D721Med (cell line): ENCODE measurements at places on chromosomes 7 and 10.
A peak's percentile ranks its signal among the peaks of the same experiment; 100 is the strongest.

- DNase-seq, result no peak
These were observed 2.2 kb upstream of the ATP6V0E2 start for GRCh38 chr7:149871576-149871975.

- DNase-seq, result no peak
These were observed 110.5 kb downstream of the DYNC2I1 start for GRCh38 chr7:158966780-158967390.

DNA sequence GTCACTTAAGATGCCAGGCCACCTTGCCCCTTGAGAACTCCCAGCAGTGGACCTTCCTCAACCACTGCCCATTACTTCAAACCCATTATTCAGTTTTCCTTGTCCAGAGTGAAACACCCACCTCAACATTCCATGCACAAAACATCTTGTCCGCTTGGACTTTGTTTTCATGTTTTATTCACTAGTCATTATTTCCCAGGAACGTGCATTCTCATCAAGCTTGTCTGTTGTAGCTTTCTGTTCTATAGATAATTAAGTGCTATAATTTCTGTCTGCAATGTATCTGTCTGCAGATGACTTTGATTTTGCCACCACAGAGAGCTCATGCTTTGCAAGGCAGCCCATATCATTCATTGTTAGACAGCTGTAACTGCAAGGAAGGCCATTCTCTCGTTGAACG, 117.4 kb downstream of the RAB18 start:
- DNase-seq, result no peak

DNA sequence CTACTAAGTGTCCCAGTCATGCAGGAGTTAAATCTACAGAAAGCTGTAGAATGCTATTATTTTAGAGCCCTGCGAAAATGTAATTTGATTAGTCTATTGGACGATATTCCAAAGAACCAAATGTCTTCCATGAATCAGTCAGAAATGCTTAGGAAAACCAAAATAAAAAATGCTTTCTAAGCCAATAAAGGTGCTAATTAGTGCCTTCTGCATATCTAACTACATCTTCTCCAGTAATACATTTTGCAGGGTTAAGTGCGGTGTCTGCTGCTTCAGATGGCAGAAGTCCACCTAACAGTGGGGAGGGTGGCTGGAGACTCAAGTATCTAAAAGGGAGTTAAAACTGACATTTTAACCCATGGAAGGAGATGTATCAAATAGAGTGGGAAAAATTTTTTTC, 50.1 kb downstream of the ITPRID1 start:
- DNase-seq, result no peak

- no peak for DNase-seq
These were observed 44.4 kb downstream of the ALOX5 start for GRCh38 chr10:45418417-45418848.

- DNase-seq, result no peak
These were observed 60.8 kb downstream of the RHOBTB1 start for GRCh38 chr10:60883187-60883586.

GRCh38 chr10:111107023-111107422, 30.2 kb downstream of the ADRA2A start:
- no peak for DNase-seq

DNA sequence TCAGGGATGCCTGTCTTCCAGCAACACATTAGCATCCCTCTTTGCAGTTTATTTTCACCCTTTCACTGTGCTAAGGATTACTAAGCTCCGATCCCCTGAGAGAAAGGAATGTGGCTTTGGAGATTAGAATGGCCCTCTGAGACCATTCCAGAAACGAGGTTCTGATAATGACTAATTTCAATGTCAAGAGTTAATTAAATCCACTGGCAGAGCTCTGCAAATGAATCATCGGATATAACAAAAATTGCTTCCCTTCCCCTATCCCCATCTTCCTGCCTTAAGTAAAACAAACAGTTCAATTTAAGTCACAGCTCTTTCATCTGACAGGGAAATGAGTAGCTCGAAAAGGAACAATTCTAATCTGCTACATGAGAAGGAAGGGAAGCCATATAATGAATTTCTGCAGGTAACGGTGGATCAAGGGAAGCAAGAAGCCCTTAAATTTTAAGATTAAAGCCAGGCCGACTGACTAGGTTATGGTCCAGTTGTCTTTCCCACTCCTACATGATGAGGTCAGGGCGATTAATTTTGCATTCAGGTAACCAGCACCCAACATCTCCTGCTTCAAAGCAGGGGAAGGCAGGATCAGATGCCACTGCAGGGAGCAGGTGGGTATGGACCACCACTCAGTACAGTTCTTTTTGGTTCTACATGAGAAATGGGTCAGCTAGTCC, 50.5 kb downstream of the MALSU1 start:
- peak; percentile 65 for DNase-seq

- DNase-seq, result no peak
These were observed 8.9 kb downstream of the FBXL13 start for GRCh38 chr7:103065667-103066066.

GRCh38 chr7:72317341-72317740, 94.8 kb downstream of the CALN1 start:
- DNase-seq, result no peak

GRCh38 chr10:130745251-130745650, 566.3 kb downstream of the TCERG1L start:
- no peak for DNase-seq

- DNase-seq, result no peak
These were observed 290.7 kb downstream of the CACNA2D1 start for GRCh38 chr7:82152858-82153257.

DNA sequence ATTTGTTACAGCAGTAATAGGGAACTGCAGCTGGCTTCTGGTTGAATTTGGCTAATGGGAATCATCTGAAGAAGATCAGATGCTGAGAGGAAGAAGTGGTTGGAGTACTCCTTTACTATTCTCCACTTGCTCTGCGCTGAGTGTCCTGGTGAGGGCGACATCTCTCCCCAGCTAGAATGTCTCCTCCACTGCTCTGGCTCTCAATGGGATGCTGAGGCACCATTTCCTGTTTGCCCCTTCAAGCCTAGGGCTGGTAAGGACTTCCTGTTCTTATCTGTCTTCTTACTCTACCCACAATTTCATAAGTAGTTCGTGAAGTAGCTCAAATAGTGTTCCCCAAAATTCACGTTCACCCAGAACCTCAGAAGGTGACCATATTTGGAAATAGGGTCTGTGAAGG, 43.2 kb upstream of the TES start:
- no peak for DNase-seq

DNA sequence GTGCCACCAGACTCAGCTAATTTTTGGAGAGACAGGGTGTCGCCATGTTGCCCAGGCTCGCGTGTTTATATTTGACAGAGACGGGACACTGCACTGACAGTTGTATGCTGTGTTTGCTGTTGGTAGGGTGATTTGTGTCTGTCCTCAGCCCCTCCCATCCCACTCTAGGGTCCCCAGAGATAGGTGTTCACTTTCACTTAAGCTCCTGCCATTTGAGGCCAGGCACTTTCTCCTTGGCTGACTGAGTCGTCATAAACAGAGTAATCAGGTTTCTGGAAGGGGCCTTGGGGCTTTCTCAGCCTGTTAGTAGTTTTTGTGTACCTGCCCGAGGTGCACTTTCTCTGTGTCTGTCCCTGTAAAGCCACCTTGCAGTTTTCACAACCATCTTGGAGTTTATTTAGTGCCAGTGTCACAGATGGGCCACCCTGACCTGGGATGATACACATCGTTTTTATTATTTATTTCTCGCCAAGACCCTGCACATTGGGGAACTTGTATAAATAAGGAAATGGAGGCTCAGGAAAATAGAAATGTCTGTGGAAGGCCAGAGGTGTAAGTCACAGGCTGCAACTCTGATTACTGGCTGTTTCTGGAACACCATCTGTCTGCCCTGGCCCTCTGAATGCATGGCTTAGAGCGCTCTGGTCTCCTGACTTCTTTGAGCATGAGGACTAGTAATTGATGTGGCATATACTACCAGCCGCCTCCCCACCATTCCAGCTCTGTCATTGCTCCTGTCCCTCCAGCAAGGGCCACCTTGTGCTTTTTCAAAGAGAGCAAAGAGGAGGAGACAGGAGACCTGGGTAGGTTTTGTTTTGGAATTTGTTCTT, 81.9 kb upstream of the PDCD4 start:
- no peak for DNase-seq

DNA sequence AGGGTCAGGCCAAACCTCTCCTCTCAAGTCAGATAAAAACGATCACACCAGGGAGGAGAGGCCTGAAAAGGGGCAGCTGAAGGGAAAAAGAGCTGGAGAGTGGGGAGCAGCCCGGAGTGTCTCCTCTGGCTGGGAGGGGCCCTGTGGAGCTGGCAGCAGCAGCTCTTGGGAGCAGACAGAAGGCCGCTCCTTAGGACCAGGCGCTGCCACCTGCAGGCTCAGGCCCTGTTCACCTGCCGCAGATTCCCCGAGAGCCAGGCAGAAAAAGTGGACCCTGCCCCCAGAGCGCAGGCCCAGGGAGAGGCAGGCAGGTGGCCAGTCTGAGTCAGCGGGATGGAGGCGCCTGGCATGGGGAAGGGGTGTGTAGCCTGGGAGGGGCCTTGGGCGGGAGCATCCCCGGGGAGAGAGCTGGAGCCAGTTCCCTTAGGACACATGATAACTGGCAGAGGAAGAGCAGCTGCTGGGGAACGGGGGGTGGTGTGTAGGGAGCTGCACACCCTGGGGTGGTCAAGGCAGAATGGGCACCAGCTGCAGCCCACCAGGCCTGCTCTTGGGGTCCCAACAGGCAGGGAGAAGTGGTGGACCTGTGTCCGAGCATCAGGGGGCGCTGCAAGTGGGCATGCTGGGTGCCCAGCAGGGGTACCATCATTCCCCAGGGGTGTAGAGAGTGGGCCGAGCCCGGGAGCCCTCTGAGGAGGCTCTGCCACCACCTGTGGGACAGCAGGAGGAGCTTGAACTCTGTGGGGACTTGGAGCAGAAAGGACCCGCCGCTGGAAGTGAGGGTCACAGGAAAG, 177.2 kb upstream of the RHEB start:
- DNase-seq, result no peak

- peak; percentile 53 for DNase-seq
These were observed 51.9 kb downstream of the ALOX5 start for GRCh38 chr10:45425621-45426563.

GRCh38 chr10:19904202-19904661, 88.0 kb downstream of the PLXDC2 start:
- no peak for DNase-seq

GRCh38 chr7:149462101-149462520, 1.2 kb upstream of the ZNF777 start:
- no peak for DNase-seq

DNA sequence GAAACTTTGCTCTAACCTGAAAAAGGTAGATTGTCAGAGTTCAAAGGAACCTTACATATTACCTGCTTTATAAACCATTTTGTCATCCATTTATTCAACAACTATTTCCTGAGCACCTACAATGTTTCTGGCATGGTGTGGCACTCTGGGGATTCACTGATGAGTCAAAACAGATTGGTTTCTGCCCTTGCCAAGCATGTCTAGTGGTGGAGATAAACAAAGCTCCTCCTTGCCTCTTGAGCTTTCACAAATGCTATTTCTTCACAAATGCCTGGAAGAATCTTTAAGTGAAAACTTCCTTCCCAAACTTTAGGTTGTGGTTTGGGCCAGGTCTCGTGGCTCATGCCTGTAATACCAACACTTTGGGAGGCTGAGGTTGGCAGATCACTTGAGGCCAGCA, 85.1 kb upstream of the RELN start:
- DNase-seq, result no peak

GRCh38 chr7:154469652-154470051, 417.5 kb downstream of the DPP6 start:
- no peak for DNase-seq

DNA sequence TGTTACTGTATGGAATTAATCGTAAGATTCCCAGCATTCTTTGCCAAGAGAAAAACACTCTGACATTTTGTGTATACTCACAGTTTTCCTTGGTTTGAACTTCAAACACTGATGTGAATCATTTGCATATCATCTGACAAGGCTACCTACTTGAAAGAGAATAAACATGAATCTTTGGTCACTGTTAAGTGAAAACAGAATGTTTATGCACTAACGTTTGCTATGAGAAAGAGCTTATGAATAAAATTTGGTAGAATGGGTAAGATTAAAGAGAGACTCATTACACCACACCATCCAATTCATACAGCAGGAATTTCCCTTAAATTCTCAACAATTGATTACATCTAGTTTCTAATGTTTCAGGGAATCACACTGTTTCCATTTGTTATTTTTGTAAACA, 46.6 kb downstream of the MACC1 start:
- no peak for DNase-seq

DNA sequence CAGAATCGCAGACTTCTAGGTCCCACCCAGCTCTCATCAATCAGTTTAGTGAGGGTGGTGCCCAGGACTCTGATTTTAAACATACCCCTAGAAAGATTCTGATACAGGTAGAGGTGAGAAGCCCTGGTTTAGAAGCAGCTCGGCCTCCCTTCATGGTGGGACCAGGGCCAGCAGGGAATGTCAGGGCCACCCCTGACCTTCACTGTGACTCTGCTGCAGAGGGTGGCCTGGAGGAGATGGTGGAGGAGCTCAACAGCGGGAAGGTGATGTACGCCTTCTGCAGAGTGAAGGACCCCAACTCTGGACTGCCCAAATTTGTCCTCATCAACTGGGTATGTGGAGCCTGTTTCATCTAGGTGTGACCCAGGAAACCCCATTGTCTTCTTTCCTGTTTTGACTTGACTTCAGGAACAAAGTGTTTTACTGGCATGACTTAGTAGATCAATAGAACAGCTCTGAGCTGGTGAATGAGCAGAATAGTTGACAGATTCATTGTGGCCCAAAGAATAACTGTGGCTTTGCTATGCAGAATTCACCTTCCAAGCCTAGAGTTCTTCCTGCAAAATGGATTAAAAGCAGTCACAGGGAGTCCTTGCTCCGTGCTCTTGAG, 7.2 kb downstream of the DBNL start:
- DNase-seq, result no peak

DNA sequence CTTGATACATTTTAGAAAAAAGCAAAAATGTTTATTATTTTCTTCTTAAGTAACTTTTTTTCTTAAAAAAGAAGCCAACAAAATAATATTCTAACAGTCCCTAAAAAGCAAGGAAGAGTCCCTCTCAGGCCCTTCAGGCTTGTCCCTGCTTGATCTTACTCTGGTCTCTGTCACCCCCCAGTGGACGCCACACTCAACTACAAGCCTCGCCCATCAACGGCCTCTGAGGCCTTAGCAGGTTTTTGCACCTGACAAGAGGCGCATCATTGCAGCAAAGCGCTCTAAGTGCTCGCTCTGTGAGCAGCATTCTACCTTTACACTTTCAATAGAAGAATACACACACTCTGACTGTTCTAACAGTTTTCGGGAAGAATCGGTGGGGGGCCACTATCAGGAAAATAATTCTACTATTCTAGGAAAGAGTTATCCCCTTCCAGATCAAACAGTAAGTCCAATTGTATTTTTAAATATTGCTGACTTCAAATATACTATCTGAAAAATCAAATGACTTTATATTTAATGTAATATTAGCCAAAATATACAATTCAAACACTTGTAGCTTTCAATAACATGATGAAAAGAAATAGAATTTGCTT, 139.2 kb downstream of the USP6NL start:
- peak; percentile 28 for DNase-seq

DNA sequence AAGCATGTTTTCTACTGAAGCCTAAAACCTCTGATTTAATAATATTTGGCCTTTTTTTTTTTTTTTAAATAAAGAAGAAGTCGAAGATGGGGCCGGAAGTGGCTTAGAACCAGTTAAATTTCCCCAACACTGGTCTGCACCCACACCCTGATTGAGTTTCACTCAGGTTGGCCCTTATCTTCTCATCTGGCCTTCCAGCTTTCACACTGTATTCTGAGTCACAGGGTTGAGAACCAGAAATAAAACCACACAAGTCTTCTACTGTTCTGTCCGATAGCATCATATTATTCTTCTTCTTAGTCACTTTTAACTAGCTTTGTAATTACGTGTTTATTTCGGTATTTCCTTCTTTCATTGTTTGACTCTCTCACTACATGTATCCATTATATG, 9.9 kb downstream of the ZNF365 start:
- no peak for DNase-seq

GRCh38 chr7:18927134-18927533, 190.3 kb downstream of the TWIST1 start:
- DNase-seq, result no peak
